ENCODE measurements at places on chromosomes 6 and 20. TPM values are rescaled to one million over a fixed set of nuclear protein-coding genes. Genes with fewer than 3 reads are reported as not detected.

HMGCLL1 gene
- total RNA-seq = 0.51 TPM

TRAPPC3L gene
- under 0.01 TPM for total RNA-seq

CLVS2 gene
- total RNA-seq = not detected

TNFRSF6B gene
- 6.7 TPM for total RNA-seq

NEURL2 gene
- 8.0 TPM for total RNA-seq

TP53TG5 gene
- under 0.01 TPM for total RNA-seq

ERVFRD-1 gene
- total RNA-seq = not detected

EPPIN gene
- not detected for total RNA-seq

VNN1 gene
- total RNA-seq = not detected

PGC gene
- not detected for total RNA-seq

GMEB2 gene
- total RNA-seq = 10.9 TPM

LAMP5 gene
- total RNA-seq = 2.6 TPM

PRRT1 gene
- 0.33 TPM for total RNA-seq

OXT gene
- not detected for total RNA-seq

GSTA2 gene
- total RNA-seq = not detected

IRF4 gene
- total RNA-seq = under 0.01 TPM
